ENCODE measurements at places on chromosomes 5 and 9.
A peak's percentile ranks its signal among the peaks of the same experiment; 100 is the strongest.

DNA sequence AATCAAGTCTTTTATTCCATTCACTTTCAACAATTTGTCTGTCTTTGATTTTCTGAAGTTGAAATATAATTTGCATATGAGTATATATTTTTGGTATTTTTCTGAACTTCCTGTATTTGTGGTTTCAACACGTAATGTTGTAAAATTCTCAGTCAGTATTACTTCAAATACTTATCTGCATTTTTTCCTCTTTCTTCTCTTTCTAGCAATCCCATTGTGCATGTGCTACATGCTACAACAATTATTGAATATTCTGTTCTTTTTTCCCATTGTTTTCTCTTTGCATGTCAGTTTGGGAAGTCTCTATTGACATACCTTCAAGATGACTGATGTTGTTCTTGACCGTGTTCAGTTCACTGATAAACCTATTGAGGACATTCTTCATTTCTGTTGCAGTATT lies 5.6 kb upstream of the ANKRD18A start:
- no peak for DNase-seq

DNA sequence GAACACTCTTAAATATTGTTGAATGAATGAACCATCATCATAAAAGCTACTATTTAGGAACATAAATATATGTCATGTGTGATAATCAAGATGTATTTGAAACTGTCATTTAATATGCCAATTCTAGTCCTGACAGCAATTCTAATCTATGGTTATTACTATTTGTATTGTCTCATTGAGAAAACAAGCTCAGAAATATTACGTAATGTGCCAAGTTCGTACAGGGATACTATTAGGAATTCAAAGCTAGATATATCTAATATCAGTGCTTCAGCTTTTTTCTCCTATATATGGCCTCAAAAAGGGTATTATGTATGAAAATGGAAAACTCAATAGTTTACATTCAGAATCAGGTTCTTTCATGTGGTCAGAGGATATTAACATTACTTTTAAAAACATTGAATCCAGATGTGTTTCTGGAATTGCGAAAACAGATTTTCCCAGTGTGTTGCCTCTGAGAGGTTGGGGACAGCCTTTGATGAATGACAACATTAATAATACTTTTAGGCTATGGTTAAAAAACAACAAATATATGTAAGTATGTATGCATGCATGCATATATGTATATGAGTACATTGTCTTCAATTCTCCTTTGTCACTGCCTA lies 95.1 kb downstream of the KCTD16 start:
- no peak for DNase-seq

- DNase-seq = no peak
Observed at GRCh38 chr5:35120715-35121114, 73.0 kb upstream of the AGXT2 start.

GRCh38 chr5:60178101-60178500 lies 284.6 kb upstream of the PDE4D start:
- DNase-seq = peak; percentile 90

GRCh38 chr5:6572825-6573380 lies 59.9 kb downstream of the NSUN2 start:
- DNase-seq = no peak

- DNase-seq = no peak
Observed at GRCh38 chr5:9126490-9126889, 419.4 kb downstream of the SEMA5A start.

GRCh38 chr9:14713187-14713767 lies 9.3 kb downstream of the CER1 start:
- no peak for DNase-seq

Data from foreskin melanocyte (primary cell).